Stimulated activated CD8-positive, alpha-beta memory T cell treated with anti-CD3 and anti-CD28 coated beads, Interleukin-15, amount 100 ng/mL, for 4 hours (primary cell): ENCODE measurements at places on chromosomes 5 and 9.

- no peak for DNase-seq
Measured at GRCh38 chr5:141821430-141821925, 56.7 kb downstream of the PCDH1 start.

- no peak for DNase-seq
Measured at GRCh38 chr9:84821431-84821830, 151.9 kb downstream of the NTRK2 start.

DNA sequence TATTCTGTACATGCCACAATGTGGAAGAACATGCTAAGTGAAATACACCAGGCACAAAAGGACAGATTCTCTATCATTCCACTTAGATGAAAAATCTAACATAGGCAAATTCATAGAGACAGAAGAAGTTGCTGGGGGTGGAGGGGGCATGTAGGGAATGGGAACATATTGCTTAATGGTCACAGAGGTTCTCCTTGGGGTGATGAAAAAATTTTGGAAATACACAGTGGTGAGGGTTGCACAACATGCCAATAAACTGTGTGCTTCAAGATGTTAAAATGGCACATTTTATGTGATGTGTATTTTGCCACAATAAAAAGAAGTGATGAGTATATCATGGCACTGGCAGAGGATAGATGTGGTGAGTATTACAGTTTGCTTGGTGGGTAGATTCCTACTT is 111.9 kb downstream of the SUSD1 start:
- DNase-seq = no peak

GRCh38 chr5:169837686-169838085 is 142.6 kb downstream of the INSYN2B start:
- no peak for DNase-seq

- no peak for DNase-seq
Measured at GRCh38 chr5:77448831-77449230, 43.3 kb downstream of the WDR41 start.
